ENCODE measurements at places on chromosomes 12 and 14.

- no peak for DNase-seq
These were observed 5.3 kb upstream of the LRRC10 start for GRCh38 chr12:69616025-69616424.

GRCh38 chr14:53971521-53971920 is 14.9 kb upstream of the BMP4 start:
- no peak for DNase-seq

- no peak for DNase-seq
These were observed 56.1 kb downstream of the BMP4 start for GRCh38 chr14:53900499-53900898.

DNA sequence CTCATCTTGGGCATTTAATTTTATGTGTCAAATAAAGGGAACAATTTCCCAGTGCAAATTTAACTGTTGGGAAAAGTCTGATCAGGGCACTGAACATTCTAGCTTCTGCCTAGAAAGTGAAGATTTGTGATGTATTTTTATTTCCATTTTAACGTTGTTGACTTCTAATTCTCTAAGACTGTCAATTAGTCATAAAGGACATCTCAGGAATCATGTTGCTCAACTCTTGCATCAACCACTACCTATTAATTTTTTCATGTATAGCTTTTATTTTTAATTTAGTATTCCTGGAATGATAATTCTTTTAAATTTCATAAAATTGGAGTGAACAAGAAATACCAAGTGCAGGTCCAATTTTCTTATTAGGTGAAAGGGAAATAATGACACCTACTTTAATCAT is 87.9 kb upstream of the METAP2 start:
- DNase-seq, result no peak

DNA sequence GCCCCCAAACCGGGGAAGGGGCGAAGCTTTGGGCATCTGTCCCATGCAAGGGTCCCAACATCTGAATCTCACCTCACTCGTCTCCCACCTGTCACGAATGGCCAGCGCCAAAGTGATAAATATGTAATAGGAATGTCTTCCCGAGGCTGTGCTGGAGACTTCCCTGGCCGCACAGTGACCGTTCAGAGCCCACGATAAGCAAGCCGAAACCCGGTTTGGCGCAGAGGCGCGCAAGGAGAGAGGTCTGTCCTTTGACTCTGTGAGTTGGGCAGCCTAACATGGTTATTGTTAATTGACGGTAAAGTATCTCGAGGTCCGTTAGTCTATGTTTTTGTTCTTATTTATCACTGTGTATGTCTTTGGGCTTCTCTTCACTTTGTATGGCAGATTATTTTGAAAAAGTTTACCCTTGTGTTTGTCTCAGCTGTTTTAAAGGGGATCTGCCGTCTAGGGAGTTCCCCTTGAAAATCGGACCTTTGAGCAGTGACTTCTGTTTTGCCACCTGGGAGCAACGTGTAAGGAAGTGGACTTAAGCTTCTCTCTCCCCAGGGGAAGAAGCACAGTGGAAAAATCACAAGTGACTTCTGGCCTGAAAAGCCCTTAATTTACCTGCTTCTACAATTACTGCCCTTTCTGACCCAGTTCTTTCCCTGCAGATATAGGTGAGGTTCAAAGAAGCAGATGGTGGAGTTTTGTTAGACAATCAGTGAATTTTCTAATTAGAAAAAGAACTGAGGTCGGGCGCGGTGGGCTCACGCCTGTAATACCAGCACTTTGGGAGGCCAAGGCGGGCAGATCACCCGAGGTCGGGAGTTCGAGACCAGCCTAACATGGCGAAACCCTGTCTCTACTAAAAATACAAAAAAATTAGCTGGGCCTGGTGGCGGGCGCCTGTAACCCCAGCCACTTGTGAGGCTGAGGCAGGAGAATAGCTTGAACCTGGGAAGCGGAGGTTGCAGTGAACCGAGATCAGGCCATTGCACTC is 1.1 kb upstream of the TM9SF1 start:
- no peak for DNase-seq

DNA sequence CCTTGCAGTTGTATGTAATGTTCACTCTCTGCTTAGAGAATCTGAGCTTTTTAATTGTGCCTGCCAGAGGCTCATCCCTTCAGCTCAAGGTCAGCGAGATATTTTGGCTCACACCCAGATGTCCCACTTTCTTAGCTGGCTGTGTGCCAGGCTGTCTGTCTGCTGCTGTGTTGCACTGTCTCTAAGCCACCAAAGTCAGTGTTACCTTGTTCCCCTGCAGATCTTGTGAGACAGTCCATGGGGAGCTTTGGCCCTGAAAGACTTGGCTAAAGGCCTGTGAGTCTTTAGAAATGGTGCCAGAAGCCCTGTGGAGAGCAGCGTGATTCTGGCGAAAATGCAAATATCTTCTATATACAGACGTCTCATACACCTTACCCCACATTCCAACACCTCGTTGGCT is 293.7 kb downstream of the TTC6 start:
- DNase-seq, result no peak

DNA sequence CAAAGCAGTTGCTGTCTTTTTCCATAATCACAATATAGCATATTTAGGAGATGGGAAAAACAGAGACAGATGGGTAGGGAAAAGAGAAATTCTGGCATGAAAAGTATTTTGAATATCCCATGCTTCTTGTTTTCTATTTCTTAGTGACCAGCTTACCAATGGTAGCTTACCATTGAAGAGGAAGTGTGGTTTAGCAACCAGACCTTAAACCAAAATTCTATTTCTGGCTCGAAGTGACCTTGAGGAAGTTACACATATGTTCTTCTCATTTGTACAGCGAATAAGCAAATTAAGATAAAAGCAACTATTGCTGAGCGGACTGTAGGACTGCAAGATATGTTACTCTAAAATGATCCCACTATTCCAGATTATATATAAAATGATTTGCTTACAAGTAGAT is 82.9 kb downstream of the FGD4 start:
- DNase-seq, result no peak

DNA sequence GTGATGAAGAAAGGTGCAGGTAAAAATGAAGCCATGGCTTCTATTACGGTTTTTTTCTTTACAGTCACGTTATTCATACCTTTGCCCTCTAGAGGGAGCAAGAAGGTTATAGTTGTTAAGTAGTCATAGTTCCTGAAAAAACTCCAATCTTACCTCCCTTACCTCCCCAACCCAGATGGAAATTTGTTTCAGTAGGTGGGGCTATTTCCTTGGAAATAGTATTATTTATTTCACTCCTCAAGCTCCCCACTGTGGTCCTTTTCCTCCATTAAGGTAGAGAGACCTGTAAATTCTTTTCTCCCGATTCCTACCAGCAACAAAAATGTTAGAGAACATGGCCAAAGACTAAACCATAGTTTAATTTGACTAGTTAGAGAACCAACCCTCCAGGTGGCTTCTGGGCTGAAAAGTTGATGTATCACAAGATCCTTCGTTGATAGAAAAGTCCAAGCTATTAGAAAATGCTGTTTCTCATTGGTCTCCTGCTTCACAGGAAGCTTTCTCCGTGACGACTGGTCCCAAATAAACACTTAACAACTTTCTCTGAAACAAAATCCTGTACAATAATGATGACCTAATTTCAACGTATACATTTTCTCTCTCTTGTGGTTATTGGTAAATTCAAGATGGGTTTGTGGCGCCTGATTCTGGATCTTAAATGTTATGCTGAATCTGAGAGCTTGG is 43.5 kb downstream of the TMX1 start:
- DNase-seq, result peak; percentile 60

DNA sequence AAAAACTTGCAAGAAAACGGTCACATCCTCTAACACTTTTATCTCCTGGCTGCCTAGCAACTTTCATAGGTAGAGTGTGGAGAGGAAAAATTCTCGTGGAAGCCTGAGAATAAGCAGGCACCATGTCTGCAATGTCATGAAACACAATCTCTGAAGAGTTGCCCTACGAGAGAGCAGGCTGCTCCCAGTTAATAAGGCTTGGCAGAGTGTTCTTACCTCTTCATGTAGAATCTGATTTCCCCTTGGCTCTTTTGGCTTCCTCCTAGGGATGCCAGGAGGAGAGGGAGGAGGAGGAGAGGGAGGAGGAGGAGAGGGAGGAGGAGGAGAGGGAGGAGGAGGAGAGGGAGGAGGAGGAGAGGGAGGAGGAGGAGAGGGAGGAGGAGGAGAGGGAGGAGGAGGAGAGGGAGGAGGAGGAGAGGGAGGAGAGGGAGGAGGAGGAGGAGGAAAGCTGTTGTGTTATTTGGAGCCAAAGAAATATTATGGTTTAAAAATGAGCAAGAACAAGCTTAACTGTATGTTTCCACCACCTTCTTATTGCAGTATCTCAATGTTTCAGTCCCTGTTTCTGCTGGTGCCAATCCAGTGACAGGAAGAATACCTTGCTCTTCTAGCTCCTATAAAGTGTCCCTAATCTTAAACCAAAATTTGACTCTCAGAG is 52.9 kb downstream of the EGLN3 start:
- no peak for DNase-seq

DNA sequence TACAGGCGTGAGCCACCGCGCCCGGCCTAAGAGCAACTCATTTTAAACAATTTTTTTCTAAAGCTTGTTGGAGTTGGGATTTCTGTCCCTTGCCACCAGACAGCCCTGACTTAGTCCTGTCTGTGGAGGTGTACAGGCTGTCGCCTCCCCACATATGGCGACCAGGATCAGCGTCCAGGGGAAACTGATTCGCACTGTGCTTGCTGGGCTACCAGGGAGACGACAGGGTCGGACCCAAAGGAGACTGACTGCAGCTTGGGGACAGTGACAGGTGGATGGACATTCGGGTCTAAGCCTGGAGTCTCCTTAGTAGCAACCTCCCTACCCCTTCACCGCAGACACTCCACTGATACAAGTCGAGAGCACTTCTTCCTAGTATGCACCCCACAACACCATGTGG is 40.3 kb downstream of the TRAFD1 start:
- no peak for DNase-seq

- no peak for DNase-seq
These were observed 48.7 kb downstream of the BEGAIN start for GRCh38 chr14:100538351-100539002.

GRCh38 chr14:93049867-93050331 is 65.8 kb downstream of the ITPK1 start:
- no peak for DNase-seq

GRCh38 chr12:89935850-89936249 is 227.2 kb upstream of the ATP2B1 start:
- no peak for DNase-seq

DNA sequence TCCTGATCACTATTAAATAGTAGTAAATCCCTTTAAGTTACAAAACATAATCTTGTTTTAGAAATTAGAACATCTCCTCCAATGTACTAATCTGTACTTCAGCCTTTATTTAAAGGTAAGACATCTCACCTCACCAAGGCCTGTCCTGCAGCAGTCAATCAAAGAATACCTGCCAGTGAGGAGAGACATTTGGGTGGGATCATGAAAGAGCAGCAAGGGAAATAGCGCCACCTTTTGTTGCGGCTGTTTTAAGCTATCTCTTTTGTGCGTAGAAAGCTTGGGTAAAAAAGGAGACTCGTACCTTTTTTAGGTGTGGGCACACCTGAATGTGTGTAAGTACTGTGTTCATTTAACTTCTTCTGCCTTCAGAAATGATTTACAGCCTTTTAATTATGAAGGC is 117.8 kb upstream of the TMTC1 start:
- no peak for DNase-seq

DNA sequence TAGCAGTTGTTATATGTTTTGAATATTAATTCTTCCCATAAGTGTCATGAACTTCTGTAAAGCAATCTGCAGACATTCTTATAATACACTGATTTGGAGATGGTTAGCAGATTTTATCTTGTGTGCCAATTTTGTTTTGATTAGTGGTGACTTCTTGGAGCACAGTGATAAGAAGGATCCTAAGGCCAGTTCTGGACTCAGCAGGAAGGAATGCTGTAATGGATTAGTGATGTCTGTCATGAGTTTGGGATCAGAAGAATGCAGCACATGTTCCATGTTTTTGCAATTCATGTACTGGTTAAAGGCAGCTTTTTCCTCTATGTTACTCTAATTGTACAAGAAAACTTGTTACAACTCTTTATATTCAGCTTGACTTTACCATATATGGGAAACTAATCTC is 91.5 kb downstream of the UNC79 start:
- no peak for DNase-seq

DNA sequence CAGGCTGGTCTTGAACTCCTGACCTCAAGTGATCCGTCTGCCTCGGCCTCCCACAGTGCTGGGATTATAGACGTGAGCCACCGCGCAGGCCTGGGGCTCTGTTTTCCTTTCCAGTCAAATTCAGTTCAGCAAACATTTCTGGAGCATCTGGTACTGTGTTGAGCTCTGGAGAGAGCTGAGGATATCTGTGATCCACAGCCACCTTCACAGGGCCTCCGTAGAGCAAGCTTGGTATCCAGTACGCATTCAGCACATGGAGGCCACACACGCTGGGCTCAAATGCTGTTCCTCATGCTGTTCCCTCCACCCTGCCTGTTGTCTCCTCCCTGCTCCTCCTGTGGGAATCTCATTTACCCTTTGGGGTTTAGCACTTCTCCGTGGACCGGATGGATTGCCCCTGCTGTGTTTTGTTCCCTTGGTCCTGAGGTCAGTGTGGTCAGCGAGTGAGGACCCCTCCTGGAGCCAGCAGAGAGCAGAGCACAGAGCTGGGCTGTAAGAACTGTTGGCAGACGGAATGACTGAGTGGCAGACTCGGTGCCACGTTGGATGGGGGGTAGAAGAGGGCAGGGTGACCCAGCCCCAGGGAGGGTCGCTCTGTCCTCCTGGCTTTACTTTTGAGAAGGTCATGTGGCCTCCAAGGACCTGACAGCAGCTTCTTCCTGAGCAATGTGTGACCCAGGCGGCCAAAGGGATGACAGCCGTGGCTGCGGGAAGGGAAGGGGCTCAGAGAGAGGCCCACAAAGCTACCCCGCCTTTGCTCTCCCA is 891 bp downstream of the RPS6KL1 start:
- DNase-seq, result no peak

GRCh38 chr12:98439981-98440581 is 75.3 kb upstream of the TMPO start:
- no peak for DNase-seq

DNA sequence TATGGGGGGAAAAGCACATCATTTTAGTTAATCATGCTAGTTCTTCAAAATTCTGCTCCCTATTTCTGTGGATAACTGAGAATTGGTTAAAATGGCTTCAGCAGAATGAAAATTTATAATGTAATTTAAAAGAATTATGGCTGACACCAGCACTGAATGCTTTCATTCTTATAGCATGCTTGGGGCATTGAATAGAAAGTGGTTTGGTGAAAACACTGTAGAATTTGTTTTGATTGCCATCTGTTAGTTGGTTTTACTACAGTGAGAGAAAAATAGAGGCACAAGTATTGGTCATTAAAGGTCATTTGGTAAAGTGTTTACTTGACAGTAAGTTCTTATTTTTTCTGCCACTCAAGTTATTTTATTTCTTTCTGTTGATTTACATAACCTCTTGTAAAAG is 70.8 kb downstream of the PRORP start:
- no peak for DNase-seq

DNA sequence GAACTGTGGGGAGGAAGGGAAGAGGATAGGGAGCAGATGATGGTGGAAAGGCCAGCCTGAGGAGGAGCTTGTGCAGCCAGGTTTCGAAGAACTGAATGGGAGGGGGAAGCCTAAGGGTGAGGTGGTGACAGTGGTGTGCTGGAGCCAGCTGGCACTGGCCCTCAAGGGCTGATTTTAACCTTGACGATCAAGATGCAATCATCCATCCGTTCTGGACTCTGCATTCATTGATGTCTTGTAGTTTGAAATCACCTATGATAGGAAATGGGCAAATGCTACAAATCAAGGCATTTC is 2.8 kb upstream of the ATG101 start:
- DNase-seq, result no peak

- no peak for DNase-seq
These were observed 409.1 kb downstream of the NPAS3 start for GRCh38 chr14:33347796-33348195.

All from neuronal stem cell (in vitro differentiated cells).